ENCODE measurements at places on chromosomes 5 and 9.

DNA sequence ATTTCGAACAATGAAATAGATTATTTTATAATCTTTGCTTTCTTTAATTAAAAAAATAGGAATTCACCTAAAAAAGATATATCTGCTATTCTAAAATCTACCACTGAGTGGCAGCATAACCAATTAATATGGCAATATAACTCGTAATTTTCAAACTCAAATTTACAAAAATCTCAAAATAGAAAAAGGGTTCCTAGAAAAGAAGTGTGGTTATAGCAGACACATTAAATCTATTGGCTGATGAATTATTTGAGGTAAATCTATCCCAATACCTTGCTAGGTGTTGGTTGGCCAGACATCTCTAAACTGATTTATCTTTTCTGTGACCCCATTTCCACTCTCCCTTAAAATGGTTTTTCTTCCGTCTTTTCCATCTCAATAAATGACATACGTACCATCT is 30.2 kb upstream of the NRG2 start:
- no peak for DNase-seq

GRCh38 chr5:124102486-124102885 is 590.5 kb downstream of the CSNK1G3 start:
- no peak for DNase-seq

DNA sequence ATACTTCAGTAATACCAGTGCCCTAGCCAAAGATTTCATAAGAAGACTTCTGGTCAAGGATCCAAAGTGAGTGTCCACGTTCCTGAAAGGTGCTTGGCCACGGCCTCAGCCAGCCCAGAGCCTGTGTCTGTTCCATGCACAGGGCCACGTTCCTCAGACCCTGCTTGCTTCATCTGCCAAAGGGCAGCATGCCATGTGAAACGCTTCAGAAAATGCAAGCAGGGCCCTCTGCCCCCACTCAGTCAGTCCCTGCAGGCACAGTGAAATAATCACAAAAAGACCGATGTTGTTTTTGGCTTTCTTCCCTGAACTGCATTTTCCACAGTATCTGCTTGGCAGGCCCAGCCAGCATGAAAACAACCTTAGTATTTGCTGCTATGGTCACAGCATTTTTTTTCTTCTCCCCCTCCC is 85.5 kb upstream of the CTSL start:
- DNase-seq, result no peak

GRCh38 chr9:123064716-123065115 is 31.2 kb downstream of the GPR21 start:
- DNase-seq, result no peak

- no peak for DNase-seq
These were observed 461.1 kb upstream of the CYLC2 start for GRCh38 chr9:102534031-102534430.

All from CMK (cell line).